ENCODE measurements at places on chromosomes 1 and 21.

DNA sequence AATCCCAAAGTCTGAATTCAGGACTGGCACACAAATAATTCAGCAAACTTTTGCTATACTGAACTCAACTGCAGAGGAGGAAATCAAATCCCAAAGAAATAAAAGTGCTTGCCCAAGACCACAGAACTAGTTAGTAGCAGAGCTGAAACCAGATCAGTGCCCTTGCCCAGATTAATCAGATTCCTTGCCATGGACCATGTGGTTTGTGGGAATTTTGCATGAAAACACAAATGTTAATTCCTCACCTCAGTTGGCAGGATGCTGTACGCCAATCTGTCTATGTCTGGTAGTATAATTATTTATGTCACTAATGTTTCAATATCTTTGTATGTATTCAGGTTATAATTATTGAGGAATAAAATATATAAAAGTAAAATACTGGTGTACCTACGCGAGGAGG lies 173.8 kb downstream of the DAB1 start:
- no peak for DNase-seq

DNA sequence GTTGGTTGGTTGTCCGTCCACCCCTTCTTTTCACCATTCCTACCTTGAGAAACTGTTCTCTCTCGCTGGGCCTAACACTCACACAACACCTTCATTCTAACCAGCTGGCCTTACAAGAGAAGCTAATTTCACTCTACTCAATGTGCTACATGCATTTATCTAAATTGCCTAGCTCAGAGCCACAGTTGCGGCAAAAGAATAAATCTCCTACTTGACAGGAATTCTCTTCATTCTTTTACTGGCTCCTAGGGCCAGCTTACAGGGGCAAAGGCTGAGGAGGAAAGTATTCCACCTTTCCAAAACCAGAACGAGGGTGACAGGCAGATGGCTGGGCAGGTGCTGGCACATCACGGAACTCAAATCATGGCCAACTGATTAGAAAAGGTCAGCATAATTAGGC lies 6.5 kb downstream of the F3 start:
- DNase-seq = no peak

GRCh38 chr1:183739741-183740271 lies 65.1 kb upstream of the RGL1 start:
- DNase-seq = no peak

DNA sequence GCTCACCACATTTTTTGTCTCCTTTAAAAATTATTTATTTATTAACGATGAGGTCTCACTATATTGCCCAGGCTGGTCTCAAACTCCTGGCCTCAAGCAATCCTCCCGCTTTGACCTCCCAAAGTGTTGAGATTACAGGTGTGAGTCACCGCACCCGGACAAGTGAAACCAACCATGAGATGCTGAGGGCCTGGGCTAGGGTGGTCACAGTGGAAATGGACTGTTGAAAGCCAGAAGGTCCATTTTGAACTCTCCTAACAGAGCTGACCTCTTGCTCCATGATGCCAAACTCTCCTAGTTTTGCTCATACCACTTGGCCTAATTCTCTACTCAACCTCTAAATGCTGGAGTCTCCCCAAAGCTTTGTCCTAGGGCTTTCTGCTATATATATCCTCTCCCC lies 109.1 kb downstream of the SLC45A1 start:
- DNase-seq = no peak

- no peak for DNase-seq
These were observed 940 bp downstream of the SOX13 start for GRCh38 chr1:204073837-204074273.

DNA sequence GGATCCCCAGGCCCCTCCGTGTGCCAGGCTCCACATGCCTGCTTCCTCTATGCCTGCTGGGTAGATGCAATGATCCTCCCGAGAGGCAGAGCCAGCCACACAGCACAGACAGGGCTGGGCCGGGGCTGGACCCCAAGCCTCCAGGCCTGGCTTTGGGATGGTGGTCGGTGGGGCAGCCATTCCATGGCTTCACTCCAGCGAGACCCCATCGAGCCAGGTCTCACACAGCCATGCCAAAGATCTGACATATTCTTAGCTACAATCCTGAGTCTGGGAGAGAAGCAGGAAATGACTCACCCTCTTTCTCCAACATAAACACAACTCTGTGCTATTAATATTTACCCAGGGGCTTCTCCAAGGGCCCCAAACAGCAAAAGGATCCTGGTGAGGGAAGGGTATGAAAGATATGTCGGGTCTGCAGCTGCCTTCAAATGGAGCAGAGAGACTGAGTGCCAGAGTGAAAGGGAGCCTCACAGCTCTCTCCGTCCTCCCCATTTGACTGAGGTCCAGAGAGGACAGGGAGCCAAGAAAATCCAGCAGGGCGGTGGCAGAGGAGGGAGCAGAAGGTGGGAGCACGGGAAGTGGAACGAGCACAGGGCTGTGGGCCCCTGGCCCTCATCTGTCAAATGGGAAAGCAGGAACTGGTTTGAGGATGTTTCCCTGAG lies 639.5 kb downstream of the MATN1 start:
- DNase-seq = no peak

Data from effector CD8-positive, alpha-beta T cell (primary cell).